Fibroblast of skin of abdomen (primary cell): ENCODE measurements at places on chromosomes 1 and 21.
A peak's percentile ranks its signal among the peaks of the same experiment; 100 is the strongest.

- DNase-seq, result no peak
These were observed 78.3 kb downstream of the VPS26C start for GRCh38 chr21:37188825-37189224.

GRCh38 chr1:87897481-87897880 lies 568.8 kb downstream of the LMO4 start:
- DNase-seq, result no peak

DNA sequence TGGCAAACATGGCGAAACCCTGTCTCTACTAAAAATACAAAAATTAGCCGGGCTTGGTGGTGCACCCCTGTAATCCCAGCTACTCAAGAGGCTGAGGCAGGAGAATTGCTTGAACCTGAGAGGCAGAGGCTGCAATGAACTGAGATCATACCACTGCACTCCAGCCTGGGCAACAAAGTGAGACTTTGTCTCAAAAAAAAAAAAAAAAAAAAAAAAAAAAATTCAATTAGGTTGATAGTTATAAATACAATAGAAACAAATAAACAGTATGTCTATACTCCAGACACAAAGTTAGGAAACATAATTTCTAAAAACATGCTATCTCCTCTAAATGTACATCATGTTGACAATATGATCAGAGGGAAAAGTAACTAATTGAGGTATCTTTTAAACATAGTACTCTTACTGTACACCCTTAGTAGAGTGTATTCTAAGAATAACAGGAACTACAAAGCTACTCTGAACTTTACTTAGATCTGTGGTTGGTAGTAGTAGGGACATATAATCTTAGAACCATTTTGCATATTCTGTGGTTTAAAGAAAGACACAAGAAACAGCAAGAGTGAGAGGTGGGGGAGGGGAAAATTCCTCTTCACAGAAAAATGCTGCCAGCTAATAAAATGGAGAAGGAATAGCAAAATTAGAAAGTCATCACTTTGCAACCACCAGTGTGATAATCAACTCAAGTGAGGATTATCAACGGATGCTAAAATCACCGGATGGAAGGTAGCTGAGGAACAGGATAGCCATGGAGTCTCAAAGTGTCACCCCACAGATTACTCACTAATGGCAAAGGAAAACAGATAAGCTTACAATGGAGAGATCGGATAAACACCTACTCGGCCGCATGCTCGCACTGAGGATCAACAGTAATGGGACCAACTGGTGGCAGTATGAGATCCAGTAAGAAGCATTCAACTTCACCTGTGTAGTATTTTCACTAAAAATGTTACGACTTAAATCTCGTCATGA lies 35.0 kb downstream of the MTOR start:
- DNase-seq, result peak; percentile 19

- no peak for DNase-seq
These were observed 57.6 kb downstream of the DESI2 start for GRCh38 chr1:244710474-244711062.

GRCh38 chr1:184595596-184595995 lies 159.1 kb downstream of the EDEM3 start:
- DNase-seq, result peak; percentile 73
